ENCODE measurements at places on chromosomes 7 and 10.

DNA sequence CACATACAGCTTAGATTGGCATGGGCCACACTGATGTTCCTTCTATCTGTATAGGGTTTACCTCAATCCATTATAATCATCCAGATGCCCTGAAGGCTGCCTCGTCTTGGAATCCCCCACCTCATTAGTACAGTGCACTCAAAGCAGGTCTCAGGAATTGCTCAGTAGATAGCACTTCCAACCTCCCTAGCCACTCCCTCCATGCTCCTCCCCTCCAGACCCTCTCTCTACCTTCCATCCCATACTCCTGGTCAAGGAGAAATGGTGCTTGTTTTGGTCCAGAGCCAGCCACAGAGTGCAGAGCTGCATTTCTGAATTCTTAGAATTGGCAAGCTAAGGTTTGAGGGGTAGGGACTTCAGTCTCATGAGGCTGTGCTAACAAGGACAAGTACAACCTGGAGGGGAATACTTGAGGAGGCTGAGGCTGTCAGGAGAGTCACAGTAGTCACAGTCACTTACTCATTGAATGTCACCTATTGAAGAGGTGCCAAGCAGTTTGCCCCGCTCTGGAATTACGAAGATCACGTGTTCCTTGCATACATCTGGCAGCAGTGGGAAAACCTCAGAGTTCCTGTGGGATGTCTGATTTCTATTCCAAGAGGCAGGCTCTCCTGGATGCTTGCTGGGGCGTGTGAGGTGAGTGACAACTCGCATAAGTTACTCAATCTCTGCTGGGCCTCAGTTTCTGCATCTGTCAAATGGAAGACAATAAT lies 60.7 kb upstream of the ZNF746 start:
- no peak for DNase-seq

- no peak for DNase-seq
These were observed 385.5 kb upstream of the PFKP start for GRCh38 chr10:2681891-2682290.

- DNase-seq = no peak
These were observed 73.5 kb upstream of the VIPR2 start for GRCh38 chr7:159218170-159218569.

GRCh38 chr7:138875794-138876193 lies 77.8 kb upstream of the ATP6V0A4 start:
- DNase-seq = no peak

GRCh38 chr10:56095506-56096225 lies 265.4 kb downstream of the ZWINT start:
- DNase-seq = no peak

GRCh38 chr7:118285358-118285757 lies 60.9 kb downstream of the ANKRD7 start:
- DNase-seq = no peak

DNA sequence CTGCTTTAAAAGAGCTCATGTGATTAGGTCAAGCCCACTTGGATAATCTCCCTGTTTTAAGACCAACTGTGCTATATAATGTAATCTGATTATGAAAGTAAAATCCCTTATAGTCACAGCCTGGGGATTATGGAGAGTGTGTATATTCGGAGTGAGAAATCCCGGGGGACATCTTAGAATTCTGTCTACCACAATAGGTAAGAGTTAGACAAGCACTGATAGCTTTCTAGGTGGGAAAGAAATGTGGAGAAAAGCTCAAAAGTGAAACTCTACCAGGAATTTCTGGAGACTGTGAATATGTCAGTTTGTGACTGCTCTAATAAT lies 2.9 kb upstream of the VCL start:
- no peak for DNase-seq

- DNase-seq = no peak
These were observed 25.7 kb upstream of the GALNT17 start for GRCh38 chr7:71106226-71106625.

DNA sequence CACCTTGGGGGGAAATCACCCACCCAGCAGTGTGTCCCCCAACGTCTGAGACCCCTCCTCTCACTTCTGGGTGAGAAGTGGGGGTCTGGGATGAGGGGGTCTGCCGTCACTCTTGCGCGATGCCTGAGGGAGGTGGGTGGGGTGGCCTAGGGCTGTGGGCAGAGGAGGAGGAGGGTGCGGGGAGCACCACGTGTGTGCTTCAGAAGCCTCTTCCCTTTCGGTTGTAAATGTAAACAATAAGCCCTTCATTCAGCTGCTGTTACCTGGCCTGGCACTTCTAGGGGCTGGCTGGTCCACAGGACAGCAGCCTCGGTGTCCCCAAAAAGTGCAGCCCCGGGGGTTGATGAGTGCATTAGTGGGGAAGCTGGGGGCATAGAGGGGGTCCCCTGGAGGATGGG lies 1.3 kb downstream of the CLIP2 start:
- no peak for DNase-seq

- DNase-seq = no peak
These were observed 71.8 kb upstream of the SYPL1 start for GRCh38 chr7:106183952-106184351.

DNA sequence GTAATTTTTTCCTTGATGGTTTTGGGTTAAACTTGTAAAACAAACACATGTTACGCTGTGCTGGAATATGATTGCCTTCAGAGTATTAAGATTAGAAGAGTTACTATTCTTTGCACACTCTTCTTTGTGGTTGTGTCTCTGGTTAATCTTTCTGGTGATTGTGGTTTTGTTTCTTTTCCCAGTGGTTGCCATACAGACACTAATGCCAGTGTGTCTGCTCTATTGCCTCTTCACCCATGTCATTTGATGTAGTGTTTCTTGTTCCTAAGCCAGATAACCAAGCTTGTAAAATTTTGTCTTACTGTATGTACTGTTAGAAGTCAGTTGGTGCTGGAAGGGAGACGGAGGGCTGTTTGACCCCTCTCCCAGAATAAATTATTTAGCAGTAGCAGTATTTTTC lies 124.8 kb downstream of the PHTF2 start:
- no peak for DNase-seq

DNA sequence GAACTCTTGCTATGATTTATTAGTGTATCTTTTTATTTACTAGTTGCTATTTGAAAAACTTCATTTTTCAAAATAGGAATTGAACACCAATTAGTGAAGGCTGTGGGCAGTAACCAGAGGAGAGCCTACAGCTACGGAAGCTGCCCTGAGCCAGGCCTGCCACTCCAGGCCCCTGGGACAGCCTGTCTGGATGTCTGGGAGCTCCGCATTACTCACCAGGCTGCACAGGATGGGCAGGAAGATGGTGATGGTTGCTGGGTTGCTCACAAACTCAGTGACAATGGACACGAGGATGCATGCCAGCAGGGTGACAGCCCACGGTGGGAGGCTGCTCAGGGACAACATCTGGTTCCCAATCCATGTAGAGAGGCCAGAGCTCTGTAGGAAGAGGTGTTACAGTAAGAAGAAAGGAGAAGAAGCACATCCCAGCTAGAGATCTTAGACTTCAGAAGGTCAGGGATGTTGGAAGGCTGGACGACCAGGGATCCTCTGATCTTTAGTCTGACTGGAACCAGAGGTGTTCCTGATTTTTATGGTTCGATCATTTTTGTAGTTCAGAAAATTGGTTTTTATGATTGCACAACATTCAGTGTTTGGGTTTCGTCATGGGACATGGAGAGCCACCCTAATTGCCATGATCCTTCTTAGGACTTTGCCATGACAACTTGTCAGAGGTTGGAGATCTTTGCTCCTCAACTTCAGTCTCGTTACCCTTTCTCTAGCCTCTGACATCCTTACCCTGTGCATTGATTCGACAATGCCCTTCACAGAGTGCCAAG lies 23.2 kb downstream of the STMP1 start:
- no peak for DNase-seq

- no peak for DNase-seq
These were observed 24.5 kb downstream of the RAPGEF5 start for GRCh38 chr7:22332461-22332870.

GRCh38 chr10:12701696-12702095 lies 299.8 kb downstream of the CCDC3 start:
- no peak for DNase-seq

GRCh38 chr7:104252409-104253134 lies 44.8 kb upstream of the ORC5 start:
- DNase-seq = no peak

DNA sequence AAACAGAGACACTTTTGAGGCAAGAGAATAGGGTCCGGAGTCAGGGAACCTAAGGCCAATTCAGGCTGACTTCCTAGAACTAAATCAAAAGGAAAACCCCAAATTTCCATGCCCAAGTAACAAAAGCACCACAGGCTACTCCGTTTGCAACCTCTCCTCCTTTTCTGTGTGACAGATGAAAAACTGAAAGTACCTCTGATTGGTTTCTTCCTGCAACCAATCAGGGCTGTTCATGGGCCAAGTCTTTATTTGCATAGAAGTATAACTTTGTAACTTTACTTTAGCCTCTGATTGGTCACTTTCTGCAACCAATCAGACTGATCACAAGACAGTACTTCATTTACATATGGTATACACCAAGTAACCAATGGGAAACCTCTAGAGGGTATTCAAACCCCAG lies 239.9 kb upstream of the KCND2 start:
- no peak for DNase-seq

- no peak for DNase-seq
These were observed 40.3 kb upstream of the ST8SIA6 start for GRCh38 chr10:17494626-17495260.

GRCh38 chr10:78194539-78195402 lies 161.1 kb downstream of the RPS24 start:
- DNase-seq = no peak

GRCh38 chr10:124477614-124478363 lies 16.2 kb downstream of the LHPP start:
- DNase-seq = no peak

GRCh38 chr10:3896161-3896560 lies 111.2 kb upstream of the KLF6 start:
- DNase-seq = peak; percentile 44

GRCh38 chr7:24401628-24402593 lies 117.9 kb downstream of the NPY start:
- no peak for DNase-seq

GRCh38 chr10:3502673-3503072 lies 282.3 kb downstream of the KLF6 start:
- DNase-seq = no peak

DNA sequence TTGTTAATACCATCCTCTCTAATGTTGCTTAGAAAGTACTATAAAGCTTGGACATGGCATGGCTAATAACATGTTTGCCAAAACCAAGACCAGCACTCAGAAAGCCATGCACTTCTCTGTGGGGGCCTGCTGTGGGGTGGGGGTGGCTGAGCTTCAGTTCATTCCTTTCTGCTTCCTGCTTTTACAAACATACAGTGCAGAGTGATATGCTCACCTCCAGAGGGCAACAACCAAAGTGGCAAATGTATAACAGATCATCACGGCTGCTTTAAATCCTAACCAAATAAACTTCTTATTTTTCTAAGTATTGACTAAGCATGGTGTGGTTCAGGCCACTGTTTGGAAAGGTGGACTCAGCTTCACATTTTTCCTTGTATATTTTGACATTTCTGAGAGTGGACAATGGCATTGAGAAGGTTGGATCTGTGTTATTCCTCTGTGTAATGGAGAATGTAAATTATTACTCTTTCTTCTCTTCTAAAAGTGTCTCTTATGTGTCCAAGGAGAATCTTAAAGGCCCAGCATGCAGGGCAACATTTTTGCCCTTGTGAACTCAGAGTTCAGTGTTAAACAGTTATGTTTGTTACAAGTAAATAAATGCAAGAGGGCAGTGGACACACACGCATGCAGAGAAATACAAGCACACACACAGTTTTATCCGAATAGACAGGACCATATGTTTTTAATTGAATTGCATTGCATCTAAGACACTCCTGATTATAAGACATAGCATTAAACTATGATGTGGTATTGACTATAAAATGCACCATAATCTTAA lies 186.1 kb downstream of the HERPUD2 start:
- DNase-seq = no peak

DNA sequence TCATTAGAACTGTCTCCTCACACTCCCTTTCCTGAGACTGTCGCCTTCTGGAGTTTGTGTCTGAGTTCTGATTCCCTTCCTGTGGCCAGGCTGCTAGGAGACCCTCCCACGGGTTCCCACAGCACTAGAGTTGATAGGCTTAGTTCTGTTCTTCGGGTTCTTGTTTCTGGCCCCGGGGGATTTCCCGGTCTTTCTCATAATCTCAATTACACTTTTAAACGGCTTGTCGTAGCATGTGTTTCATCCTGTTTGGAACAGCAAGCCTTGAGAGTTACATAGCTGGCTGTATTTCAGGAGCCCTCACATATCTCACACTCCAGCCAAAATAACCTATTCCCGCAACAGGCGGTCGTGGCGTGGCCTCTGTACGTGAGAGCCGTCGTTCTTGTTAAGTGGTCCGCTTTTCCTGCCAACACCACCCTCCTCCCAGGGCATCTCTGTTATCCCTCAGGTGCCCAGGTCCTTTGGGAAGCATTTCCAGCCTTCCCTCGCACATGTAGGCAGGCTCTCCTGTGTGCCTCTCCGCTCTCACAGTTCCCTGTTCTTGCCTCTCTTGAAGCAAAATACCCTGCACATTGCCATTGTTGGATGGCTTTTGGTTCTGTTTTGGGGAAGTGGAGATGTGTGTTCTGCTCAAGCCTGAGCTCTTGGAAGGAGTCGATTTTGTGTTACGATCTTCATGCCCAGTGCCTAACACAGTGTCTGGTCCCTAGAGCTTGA lies 46.0 kb downstream of the CDC123 start:
- DNase-seq = no peak

DNA sequence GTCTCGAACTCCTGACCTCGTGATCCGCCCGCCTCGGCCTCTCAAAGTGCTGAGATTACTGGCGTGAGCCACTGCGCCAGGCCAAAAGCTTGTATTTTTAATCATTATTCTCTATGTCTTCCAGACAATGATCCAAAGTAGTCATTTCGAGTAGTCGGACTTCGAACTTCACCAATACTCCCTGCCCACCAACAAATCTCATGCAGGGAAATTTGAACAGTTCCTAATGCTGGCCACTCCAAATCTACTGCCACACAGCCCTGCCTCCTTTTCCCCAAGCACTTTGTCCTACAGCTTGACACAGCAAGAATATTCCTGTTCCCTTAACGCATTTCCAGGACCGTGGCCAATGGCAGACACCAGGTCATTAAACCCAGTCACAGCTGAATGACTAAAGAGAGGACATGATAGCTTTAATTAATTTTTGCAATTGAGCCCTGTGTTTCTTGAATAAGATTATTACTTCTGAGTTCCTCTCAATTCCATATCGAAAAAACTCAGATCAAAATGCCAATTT lies 142.3 kb upstream of the NRP1 start:
- DNase-seq = no peak

DNA sequence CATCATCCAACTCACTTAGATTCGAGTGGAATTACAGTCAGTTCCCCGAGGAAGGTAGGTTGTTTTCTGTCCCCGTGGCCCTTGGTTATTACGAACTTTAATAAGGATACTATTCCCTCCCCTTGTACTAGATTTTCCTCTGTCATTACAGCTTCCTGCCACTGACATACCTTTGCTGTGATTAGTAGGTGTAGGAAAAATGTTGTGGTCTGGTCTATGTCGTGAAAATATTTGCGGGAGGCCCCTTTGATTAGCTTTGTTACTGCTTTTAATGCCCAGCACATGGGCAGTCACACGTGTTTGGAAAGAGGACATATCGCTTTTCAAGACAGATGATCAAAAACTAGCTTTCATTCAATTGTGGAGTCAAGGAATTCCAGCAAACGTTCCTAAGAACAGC lies 92.2 kb downstream of the GATA3 start:
- DNase-seq = no peak

Data from GF-D8 (cell line).